Tibial artery (tissue), 4 donors: ENCODE measurements at places on chromosomes 11 and 22.
A peak's percentile ranks its signal among the peaks of the same experiment; 100 is the strongest.

GRCh38 chr11:112306230-112306629 is 45.6 kb upstream of the PLET1 start:
- no peak for DNase-seq

DNA sequence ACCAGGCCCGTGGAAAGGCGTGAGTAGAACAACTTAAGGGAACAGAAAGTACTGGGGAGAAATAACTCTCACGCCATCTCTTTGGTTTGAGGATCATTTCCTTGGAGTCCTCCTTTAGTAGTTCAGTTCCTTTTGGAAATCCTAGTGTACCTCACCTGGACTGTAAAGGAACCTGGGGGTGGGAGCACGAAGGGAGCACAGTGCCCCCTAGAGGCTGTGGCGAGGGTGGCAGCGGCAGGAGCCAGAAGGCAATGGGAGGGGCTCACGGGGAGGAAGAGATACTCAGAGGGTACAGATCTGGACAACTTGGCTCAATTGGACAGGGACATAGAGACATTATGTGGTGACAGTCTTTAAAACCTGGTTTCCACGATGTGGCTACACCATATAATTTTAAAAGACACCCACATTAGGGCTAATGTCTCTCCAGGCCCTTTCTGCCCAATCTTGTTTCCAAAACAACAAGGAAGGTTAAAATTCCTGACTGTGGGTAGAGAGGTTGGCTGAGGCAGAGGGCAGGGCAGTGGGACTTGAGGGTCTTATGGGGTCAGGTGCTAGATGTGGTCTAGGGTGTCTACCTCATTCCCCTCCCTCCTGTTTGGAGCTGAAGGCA is 87.0 kb downstream of the CSNK2A3 start:
- DNase-seq, result no peak

GRCh38 chr11:119093942-119094815 is 7.5 kb downstream of the DPAGT1 start:
- DNase-seq, result no peak

DNA sequence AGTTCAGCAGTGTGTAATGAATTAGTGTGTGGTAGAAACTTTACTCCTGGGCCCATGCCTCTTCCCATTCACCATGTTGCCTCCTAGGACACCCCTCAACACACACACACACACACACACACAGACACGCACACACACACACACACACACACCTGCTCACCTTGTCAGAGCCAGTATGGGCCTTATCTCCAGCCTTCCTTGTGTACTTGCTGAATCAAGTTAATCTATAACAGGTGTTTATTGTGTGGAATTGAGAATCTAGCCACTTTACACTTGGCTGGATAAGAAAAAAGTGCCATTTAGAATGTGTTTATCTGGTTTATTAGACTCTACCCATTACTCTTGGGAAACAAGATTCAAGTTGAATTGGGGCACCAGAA is 14.5 kb upstream of the ZDHHC13 start:
- no peak for DNase-seq

- DNase-seq, result no peak
Observed at GRCh38 chr22:20606041-20606783, 98.8 kb downstream of the MED15 start.

GRCh38 chr22:49255154-49255553 is 572.5 kb downstream of the BRD1 start:
- DNase-seq, result peak; percentile 11

GRCh38 chr11:16454289-16454863 is 98.0 kb upstream of the SOX6 start:
- DNase-seq, result no peak

GRCh38 chr11:113615098-113615497 is 91.0 kb downstream of the TMPRSS5 start:
- no peak for DNase-seq
